ENCODE measurements at places on chromosomes 3 and 15.

GRCh38 chr15:78637776-78638435, 3.1 kb downstream of the CHRNB4 start:
- no peak for DNase-seq

GRCh38 chr3:50138266-50139200, 16.6 kb upstream of the SEMA3F start:
- no peak for DNase-seq

- DNase-seq = no peak
These were observed 58.3 kb upstream of the GADL1 start for GRCh38 chr3:30952786-30953185.

DNA sequence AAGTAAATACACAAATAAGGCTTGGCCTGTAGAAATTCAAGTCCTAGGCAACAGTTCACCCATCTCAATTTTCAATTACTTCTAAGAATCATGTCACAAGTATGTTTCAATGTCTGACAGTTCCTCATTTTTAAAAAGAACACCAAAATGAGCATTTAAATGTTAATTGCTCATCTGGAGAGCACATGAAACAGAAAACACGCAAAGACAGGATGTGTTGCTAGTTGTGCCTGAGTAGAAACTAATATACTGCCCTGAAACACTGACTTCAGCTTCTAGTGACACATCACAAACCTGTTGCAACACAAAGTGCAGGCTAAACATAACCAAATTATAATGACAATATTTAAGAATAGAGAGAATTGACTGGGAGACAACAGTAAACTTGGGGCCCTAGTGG, 167.3 kb upstream of the THBS1 start:
- DNase-seq = no peak

DNA sequence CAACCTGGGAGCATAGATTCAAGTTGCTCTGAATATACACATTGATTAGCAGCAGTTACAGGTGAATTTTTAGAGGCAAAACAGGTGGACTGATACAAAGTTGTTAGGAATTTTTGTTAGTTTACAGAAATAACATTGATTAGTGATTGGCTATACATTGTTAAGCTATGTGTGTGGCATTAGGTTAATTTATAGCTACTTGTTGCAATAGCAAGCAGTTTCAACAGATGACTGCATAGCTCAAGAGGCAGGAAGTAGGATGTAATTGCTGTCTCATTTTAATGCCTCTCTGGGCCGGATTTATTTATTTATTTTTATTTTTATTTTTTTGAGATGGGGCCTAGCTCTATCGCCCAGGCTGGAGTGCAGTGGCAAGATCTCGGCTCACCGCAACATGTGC, 99.7 kb downstream of the TCF12 start:
- no peak for DNase-seq

- DNase-seq = no peak
These were observed 145.3 kb upstream of the LPP start for GRCh38 chr3:188008582-188009213.

GRCh38 chr3:195253923-195254432, 17.0 kb downstream of the XXYLT1 start:
- no peak for DNase-seq

- no peak for DNase-seq
These were observed 85.1 kb downstream of the PDCD6IP start for GRCh38 chr3:33883538-33883950.

DNA sequence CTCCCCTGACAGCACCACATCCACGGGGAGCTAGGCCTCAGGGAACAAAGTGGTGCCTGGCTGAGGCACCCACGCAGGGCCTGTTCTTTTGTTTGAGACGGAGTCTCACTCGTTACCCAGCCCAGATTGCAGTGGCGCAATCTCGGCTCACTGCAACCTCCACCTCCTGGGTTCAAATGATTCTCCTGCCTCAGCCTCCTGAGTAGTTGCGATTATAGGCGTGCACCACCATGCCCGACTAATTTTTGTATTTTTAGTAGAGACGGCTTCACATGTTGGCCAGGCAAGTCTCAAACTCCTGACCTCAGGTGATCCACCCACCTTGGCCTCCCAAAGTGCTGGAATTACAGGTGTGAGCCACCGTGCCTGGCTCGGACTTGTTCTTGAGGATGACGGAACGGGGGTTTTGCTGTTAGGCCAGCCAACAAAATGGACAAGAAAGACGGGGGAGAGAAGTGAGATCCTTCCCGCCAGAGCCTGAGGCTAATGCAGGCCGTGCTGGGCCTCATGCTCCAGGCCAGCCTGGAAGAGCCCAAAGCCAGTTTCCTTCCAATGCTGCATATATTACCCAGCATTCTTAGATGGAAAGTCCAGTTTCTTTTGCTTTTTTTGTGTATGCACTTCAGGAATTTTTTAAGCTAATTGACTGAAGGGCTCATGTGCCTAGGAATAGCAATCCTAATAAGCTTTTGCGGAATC, 28.1 kb upstream of the FURIN start:
- DNase-seq = no peak

DNA sequence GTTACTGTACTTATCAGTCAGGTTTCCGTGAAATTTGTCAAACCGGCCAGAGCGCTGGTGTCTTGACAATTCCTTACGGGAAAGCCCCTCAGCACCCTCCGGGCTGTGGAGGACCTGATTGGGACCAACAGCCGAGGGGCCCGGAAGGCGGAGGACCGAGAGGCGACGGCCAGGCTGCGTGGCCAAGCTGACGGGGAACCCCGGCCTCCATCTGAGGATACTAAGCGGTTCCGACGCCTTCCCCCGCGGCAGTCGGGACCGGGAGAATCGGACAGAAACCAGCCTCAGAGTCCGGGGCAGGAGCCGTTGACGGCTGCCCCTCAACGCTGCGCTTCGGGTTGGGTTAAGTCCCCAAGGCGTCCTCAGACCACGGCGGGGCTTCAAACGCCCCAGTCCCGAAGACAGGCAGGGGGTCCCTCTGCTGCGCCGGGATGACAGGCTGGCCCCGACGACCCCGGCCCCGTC, 499 bp downstream of the ALDH1A2 start:
- DNase-seq = no peak

GRCh38 chr15:81146466-81146865, 12.4 kb downstream of the CFAP161 start:
- DNase-seq = no peak

GRCh38 chr15:93043621-93044300, 45.2 kb downstream of the RGMA start:
- no peak for DNase-seq

GRCh38 chr3:125433611-125434041, 58.5 kb upstream of the ZNF148 start:
- DNase-seq = no peak

DNA sequence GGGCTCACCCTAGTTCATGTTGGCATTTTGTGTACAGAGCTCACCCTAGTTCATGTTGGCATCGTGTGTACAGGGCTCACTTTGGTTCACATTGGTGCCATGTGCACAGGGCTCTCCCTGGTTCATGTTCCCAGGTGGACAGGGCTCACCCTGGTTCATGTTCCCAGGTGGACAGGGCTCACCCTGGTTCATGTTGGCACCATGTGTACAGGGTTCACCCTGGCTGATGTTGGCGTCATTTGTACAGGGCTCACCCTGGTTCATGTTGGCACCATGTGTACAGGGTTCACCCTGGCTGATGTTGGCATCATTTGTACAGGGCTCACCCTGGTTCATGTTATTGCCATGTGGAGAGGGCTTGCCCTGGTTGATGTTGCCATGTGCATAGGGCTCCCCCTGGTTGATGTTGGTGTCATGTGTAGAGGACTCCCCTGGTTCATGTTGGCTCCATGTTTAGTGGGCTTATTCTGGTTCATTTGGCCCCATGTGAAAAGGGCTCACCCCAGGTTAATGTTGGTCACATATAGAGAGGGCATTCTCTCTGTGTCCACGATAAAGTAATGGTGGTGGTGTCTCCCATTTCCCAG, 31.7 kb upstream of the NR2C2 start:
- no peak for DNase-seq

DNA sequence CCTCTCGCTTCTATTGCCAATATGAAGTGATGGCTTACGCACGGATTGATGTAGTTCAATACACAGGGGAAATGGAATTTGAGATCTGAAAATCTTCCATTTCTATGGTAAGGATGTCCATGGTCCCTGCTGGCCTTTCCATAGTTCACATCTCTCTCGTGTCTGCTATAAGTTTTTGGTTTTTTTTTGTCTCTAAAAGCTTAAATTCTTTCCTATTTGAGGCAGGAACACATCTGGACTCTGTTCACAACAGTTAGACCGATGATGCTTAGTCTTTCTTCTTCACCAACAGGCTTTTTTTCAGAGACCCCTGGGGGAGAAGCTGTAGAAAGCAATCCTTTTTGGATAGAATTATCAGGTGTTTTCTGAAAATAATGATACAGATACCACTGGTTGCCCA, 108.1 kb downstream of the XXYLT1 start:
- DNase-seq = no peak

DNA sequence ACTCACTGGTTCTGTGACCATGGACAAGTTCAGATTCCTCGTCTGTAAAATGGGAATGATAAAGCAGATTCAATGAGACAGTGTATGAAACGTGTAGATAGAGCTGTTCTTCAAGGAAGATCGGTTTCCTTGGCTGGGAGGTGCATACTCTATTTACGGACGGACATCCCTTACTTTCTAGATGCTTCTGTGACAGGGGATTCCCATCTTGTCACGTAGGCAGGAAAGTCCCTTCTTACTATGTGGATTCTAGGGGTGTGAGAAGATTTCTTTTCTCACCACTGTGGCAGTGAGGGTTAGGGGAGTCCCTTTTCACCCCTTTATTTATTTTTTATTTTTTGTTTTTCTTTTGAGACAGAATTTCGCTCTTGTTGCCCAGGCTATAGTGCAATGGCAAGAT, 180.9 kb upstream of the TBL1XR1 start:
- no peak for DNase-seq

DNA sequence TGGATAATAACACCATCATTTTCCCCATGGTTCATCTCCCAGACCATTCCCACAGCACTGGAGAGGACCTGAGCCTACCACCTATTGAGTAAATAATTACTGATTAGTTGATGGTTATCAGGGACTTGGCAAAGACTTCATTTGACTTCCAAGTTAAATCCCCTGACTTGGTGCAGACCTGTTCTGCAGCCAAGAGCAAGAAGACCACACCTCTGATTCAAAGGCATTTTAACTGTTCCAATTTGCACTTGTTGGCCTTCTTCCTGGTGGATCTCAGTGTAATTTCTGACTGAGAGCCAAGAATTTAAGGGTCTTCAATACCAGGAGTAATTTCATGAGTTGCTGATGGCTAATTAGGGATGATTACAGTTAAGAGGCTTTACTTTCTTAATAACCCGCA, 24.0 kb downstream of the THSD4 start:
- DNase-seq = no peak

- DNase-seq = no peak
These were observed 30.7 kb upstream of the CHRNB4 start for GRCh38 chr15:78671626-78672211.

GRCh38 chr3:123936400-123936799, 24.6 kb downstream of the CCDC14 start:
- no peak for DNase-seq

DNA sequence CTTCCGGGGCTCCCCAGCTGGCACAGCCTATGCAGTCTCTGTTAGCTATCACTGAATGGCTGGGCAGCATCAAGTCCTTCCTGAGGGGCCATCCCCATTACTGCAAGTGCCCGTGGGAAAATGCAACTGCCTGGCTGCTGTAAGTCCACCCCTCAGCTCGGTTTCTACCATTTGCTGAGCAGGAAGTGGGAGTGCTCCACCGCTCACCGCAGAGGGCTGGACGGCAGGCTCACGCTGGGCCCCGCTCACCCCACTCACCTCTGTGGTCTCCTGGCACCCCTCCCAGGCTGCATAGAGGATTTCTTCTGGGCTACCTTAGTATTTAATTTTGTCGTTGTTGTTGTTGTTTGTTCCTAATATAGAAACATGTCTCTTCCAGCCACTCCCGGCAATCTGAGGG, 270.2 kb downstream of the PLCL2 start:
- DNase-seq = no peak

DNA sequence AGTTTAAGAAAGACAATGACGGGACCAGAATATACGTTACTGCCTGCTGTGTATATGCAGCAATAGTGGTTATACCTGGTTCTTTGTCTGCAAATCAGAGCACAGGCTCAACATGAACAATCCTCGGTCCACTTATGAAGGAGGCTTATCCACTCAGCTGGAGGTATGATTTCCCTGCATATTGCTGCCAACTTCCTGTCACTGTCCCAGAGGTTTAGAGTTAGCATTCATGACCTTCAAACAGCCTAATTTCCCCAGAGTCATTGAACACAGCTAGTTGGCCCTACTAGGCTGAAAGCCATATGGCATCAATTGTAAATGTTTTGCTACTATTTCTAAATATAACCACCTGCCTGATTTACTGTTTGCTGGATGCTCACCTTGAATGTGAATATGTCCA, 224.9 kb upstream of the ZNF717 start:
- DNase-seq = no peak

DNA sequence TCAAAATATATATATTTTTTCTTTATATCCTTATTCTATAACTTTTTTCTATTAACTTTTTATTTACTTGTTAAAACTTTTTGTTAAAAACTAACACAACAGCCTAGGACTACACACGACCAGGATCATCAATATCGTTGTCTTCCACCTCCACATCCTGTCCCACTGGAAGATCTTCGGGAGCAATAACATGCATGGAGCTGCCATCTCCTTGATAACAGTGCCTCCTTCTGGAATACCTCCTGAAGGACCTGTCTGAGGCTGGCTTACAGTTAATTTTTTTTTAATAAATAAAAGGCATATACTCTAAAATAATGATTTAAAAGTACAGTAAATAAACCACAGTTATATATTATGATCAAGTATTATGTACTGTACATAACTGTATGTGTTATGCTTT, 58.9 kb downstream of the SFMBT1 start:
- DNase-seq = no peak

- no peak for DNase-seq
These were observed 47.1 kb downstream of the NPTN start for GRCh38 chr15:73585871-73586654.

GRCh38 chr3:173398111-173398479, 551 bp downstream of the NLGN1 start:
- no peak for DNase-seq

GRCh38 chr15:29034151-29034550, 148.4 kb downstream of the APBA2 start:
- no peak for DNase-seq

DNA sequence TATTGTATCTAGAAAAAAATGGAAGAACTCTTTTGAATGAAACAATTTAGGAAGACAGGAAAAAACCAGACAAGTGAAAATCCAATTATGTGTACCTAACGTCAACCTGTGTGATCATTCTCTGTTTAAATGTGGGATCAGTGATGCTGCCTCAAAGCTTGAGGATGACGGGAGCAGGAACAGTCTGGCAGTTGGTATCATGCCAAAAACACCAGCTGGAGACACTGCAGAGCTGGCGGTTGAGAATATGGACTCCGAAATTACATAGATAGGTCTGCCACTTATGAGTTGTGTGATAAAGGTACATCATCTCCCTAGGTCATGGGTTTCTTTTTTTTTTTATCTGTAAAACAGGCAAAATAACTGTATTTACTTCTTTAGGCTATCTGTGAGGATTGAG, 480.5 kb downstream of the CNTN4 start:
- DNase-seq = no peak

DNA sequence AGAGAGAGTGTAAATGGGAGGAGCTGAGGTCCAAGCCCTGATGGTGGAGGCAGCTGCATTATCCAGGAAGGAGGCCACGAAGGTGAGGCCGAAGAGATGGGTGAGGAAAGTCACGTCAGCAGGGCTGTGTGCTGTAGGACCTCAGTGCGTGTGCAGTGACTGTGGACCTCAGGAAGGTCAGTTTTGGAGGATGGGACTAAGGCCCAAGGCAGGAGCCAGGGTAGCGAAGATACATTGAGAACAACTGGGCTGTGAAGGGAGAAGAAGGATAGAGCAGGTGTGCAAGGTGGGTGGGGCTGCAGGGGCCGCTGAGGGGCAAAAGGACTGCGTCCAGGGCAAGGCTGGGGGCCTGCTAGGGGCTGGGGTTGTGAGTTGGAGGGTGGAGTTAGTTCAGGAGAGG, 4.9 kb downstream of the KLHL40 start:
- DNase-seq = no peak

Data from activated T-helper 9 cell treated with anti-CD3 and anti-CD28 coated beads, Interleukin-2, amount 50 U/mL, for 16 hours (primary cell).